ENCODE measurements at places on chromosomes 2 and 18. TPM values are rescaled to one million over a fixed set of nuclear protein-coding genes. Genes with fewer than 3 reads are reported as not detected.

The CXXC1 gene
- total RNA-seq, result 38.5 TPM

- H3K27ac ChIP-seq, result no peak overlapping the region
- no peaks in the 10 kb centered on the region for H3K27me3 ChIP-seq
- peaks cover 8% of the 10 kb centered on the region for H3K4me1 ChIP-seq
- H3K4me3 ChIP-seq, result no peak overlapping the region
Measured at GRCh38 chr2:162928356-162928755, 89.8 kb upstream of the KCNH7 start.

The MEIS1 gene
- 14.7 TPM for total RNA-seq

The STARD6 gene
- total RNA-seq, result not detected

GRCh38 chr2:204643326-204643725, 98.1 kb downstream of the PARD3B start:
- no peak overlapping the region for H3K4me3 ChIP-seq
- no peak overlapping the region for H3K27ac ChIP-seq
- peaks cover 4% of the 10 kb centered on the region for H3K4me1 ChIP-seq

Measured in SJCRH30 (cell line).